M059J (cell line): ENCODE measurements at places on chromosomes 6 and 20. TPM values are rescaled to one million over a fixed set of nuclear protein-coding genes. Genes with fewer than 3 reads are reported as not detected.

DNA sequence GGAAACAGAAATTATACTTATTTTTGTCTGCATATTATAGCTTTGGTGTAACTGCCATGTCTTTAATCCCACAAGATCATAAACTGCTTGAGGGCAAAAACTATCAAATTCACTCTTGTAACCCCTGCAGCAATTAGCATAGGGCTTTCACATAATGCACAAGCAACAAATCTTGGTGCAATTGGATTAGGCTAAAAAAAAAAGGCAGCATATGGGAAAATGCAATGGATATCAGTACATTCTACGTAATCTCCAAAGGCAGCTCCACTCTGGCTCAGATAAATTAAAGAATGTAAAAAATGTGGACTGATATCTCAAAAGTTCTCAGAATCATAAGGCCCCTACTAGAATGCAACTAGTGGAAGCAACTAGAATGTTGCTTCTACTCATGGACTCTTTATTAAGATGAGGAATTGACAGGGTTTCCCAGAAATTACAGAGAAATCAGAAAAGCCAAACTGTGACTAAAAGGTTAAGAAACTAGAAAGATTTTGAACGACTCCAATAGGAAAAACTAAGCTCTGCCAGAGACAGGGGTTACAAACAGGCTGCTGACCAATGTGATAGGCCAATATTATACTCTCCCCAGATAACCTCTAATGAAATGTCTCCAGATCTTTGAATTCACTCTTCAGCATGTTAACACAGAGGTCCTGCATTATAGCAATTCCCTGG is 55.0 kb downstream of the FILIP1 start:
- DNase-seq = no peak

- no peak for DNase-seq
Measured at GRCh38 chr6:150651808-150652470, 52.3 kb downstream of the PLEKHG1 start.

PNLDC1 gene
- total RNA-seq = not detected in 2 replicates

GRCh38 chr20:13703265-13703664 is 64.5 kb upstream of the TASP1 start:
- DNase-seq = no peak

- DNase-seq = peak; percentile 21
Measured at GRCh38 chr20:50695135-50695872, 4.0 kb upstream of the RIPOR3 start.

DNA sequence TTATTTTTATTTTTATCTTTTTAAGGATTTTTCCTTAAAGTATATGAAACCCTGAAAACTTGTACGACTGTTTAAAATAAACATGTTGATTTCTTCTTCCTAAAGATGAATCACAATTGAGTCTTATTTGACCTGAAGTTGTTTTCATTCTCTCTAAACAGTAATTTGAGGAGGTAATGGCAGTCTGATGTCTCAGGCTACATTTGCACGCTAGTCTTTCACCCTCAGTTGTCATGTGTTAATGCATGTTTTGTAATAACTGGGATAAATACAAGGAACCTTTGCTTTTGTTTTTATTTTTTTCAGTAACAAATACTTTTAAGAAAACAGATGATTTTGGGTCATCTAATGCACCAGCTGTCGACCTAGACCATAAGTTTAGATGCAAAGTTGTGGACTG is 55.2 kb downstream of the SCAND1 start:
- no peak for DNase-seq

DNA sequence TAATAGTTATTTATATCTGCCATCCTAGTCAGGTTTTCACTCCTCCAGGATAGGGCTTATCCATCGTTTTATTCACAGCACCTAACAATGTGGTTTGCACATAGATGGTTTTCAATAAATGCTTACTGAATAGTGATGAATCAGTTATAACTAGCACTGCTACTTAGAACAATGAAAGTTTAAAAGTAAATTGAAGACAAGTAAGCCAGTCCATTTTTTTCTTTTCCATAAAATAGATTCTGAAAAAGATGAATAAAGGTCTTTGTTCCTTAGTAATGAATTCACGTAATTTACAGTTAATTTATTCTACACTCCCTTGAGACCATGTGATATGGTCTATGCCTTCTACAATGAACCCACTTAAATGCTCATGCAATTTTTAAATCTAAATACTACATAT is 212.5 kb downstream of the RNGTT start:
- DNase-seq = no peak

GRCh38 chr20:40359131-40359912 is 329.7 kb downstream of the MAFB start:
- DNase-seq = no peak

SLC22A1 gene
- total RNA-seq = 0.05 TPM in 1 of 2 replicates, not detected in the other

- DNase-seq = no peak
Measured at GRCh38 chr6:124443541-124443940, 518.7 kb upstream of the RNF217 start.

GRCh38 chr20:43506238-43506637 is 1.3 kb upstream of the L3MBTL1 start:
- DNase-seq = no peak

DNA sequence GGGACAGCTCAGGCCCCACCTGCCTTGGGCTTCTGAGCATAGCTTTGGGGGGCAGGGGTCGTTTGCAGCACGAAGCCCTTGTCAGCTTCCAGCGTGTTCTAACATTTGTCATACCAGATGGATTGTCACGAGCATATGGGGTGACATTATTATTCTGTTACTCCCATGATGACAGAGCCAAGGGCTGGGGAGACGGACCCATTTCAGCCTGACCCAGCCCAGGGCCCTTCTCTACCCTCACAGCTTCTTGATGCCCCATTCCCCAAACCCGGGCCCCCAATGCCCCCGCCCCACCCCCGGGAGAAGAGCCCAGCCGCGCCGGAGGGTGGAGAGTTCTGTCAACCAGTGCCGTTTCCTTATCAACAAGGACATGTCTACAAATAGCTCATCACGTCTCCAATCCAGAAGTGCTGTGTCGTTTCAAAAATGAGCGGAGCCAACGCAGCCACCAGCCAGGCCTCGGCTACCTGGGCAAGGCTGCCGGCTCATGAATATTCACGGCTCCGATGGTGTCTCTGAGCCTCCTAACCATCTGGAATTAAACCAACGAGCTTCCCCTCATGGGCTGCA is 9.6 kb upstream of the CHRNA4 start:
- DNase-seq = no peak

RHAG gene
- total RNA-seq = not detected in 2 replicates

- DNase-seq = peak; percentile 18
Measured at GRCh38 chr6:166206510-166207283, 39.0 kb upstream of the TBXT start.

DNA sequence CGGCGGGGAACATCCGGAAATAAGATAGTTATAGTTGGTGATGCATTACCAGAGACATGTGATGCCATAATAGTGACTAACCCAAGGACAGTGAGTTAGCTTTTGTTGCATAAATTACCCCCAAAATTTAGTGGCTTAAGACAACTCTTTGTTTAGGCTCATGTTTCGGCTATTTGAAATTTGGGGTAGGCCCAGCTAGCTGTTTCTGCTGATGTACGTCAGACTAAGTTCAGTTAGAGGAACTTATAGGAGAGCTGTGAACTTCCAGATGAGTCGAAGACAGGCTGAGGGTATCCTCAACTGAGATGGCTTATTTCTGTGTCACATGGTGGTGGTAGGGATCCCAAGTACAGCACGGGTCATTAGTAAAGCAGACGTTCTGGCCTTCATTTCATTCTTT is 366.5 kb downstream of the PLCB1 start:
- no peak for DNase-seq

GRCh38 chr6:13733178-13733887 is 21.7 kb upstream of the RANBP9 start:
- peak; percentile 83 for DNase-seq

DNA sequence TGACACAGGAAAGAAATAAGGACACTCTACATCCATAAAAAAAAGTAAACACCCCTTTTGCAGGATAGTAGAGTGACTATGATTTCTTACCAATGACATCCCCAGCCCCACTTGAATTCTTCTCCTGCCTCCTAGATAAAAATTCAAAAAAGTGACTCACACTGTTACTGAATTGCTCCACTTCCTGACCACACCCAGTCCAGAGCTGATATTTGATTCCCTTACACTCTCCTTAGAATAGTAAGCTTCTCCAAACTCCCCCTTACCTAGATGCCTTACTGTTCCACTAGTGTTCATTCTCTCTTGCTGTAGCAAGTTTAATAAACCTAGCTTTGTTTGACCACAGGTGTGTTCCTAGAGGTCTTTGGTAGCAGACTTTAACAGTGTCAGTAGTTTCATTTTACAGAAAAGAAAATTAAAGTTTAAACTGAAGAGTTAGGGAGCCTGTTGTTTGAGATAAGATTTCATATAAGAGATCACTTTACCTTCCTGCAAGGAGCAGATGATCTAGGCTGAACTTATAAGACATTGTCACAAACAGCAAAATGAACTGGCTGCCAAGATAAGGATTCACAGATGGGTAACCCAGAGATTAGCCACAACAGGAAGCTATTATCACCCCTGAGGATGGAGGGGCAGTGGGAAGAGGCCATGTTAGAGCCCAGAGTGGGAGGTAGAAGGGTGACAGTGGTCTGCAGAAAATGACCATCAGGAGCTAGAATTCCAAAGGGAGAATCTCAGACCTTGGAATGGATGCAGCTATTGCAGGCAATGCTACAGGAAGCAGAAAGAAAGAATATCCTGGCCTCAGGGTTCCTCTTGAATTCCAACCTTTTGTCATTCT is 28.4 kb upstream of the BTN3A2 start:
- peak; percentile 84 for DNase-seq

DNA sequence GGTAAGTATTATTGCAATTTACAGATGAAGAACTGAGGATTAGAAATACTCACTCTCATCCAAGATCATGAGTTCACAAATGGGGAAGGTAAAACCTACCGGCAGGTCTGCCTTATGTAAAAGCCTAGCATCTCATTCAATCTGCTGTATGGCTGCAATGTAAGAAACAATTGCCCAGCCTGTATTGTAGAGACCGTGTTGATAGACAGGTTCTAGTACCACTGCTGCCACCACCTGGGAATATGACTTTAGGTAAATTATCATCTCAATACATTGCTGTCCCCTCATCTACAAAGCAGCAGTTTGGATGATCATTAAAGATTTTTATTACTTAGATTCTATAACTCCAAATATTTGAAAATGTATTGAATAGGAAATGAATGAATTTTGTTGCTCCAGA is 23.3 kb upstream of the ARHGAP18 start:
- DNase-seq = peak; percentile 31

NT5E gene
- total RNA-seq = 171 and 207 TPM in 2 replicates

GRCh38 chr6:27168108-27168507 is 79.4 kb upstream of the PRSS16 start:
- peak; percentile 62 for DNase-seq

MOG gene
- total RNA-seq = not detected in 2 replicates

- DNase-seq = peak; percentile 68
Measured at GRCh38 chr6:26064619-26065257, 22.5 kb upstream of the HFE start.

DNA sequence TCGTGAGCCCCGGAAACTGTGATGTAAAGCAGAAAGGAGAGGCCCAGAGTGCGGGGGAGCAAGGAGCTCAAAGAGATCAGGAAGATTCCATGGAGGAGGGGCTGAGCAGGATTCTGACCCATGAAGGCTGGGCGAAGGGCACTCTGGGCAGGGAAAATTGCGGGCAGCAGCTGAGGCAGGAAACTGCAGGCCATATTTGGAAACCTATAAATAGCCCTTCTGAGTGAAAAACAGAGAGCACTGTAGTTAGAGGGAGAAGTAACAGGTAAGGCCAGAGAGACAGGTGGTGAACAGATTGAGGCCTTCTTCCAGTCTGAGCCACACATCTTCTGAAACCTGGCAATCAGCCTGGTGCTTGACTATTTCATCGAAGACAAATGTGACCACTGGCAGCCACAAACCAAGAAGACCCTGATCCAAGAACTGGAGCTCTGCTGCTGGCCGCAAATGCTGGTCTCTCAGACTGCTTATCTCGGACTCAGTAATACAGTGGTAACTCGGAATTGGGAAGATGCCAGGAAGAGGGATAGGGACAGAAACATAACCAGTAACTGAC is 14.1 kb upstream of the BEND3 start:
- DNase-seq = no peak

MYCT1 gene
- total RNA-seq = 0.32 and 0.37 TPM in 2 replicates

DNA sequence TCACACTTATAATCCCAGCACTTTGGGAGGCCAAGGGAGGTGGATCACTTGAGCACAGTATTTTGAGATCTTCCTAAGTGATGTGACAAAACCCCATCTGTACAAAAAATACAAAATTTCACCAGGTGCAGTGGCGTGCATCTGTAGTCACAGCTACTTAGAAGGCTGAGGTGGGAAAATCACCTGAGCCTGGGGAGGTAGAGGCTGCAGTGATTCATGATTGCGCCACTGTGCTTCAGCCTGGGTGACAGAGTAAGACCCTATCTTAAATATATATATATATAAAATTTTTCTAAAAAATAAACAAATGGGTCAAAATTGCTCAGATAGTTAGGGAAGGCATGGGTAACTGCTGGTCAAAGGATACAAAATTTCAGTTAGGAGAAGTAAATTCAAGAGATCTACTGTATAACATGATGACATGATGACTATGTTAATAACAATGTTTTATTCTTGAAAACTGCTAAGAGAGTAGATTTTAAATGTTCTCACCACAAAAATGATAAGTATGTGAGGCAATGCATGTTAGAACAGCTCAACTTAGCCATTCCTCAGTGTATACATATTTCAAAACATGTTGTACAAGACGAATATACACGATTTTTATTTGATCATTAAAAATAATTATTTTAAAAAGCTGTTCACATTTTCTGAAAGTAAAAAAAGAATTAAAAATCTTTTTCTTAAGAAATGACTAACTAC is 24.4 kb downstream of the TBC1D32 start:
- peak; percentile 28 for DNase-seq

DNA sequence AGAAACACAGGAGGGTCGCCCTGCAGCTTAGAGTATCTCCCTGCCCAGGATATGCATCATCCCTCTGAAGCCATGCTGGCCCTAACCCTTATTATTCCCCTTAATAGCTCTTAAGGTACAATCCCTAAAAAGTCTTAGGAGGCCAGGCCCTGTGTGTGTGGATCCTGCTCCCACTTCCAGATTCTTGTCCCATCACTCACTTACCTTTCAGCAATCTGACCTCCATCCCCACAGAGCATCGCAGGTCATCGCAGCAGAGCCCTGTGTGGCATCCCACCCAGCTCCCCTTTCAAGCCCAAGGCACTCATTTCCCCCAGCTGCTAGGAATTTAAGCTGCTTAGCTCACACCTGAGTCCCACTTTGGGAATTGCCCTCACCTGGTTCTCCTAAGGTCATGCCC is 223.8 kb upstream of the SMLR1 start:
- DNase-seq = no peak

DNA sequence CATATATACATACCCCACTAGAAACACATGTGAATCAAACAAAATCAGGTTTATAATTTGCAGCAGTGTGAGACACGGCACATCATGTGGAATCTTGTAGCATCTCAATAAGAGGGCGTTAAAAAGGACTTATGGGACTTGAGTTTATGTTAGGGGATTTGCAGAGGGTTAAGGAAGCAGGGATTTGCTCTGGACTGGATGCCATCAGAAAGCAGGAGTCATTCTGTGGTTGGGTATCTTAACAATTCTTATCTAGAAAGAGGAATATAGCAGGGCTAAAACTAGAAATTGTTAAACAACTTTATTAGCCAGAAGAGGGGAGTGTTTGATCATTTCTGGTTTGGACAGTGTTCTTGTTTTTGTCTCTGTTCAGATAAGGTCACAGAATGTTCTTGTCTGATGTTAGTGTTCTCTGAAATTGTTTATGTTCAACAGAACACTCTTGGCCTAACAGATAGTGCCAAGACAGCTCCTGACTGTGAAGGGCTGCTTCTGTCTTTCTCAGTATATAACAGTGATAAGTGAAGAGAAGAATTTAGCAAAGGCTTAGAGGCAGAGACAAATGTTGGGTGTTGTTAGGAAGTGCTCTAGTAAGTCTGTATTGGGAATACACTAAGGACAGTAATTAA is 39.2 kb downstream of the LIN28B start:
- DNase-seq = peak; percentile 49

CABLES2 gene
- 10.0 and 19.9 TPM in 2 replicates for total RNA-seq

- peak; percentile 51 for DNase-seq
Measured at GRCh38 chr6:37759221-37760144, 60.0 kb upstream of the ZFAND3 start.
